Spleen (tissue), 13 donors: ENCODE measurements at places on chromosomes 4 and X. TPM values are rescaled to one million over a fixed set of nuclear protein-coding genes. Genes with fewer than 3 reads are reported as not detected.

DNA sequence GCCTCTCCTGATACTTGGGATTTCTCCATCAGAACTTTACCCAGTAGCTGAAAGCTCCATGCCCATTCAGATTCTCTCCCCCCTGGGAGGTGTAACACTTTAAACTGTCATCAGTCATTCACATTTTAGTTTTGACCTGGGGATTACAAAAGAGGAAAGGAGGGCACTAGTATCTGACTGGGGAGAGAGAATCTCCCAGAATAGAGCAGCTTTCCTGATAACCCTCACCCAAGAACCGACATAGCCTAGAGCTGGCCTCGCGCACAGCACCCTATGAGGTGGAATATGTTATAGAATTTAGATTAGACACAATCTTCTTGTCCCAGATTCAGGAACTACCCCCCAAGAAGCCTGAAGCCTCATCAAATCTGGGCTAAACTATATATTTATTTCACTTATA is 950.2 kb upstream of the TENM3 start:
- no peak for DNase-seq

- DNase-seq = no peak
These were observed 51.7 kb downstream of the TBCK start for GRCh38 chr4:106264331-106264728.

Gene SLC30A9
- total RNA-seq = 47.9 TPM

Gene JCHAIN
- 260 TPM for total RNA-seq

Gene PPM1K
- total RNA-seq = 48.7 TPM
